ENCODE measurements at places on chromosomes 4 and X. TPM values are rescaled to one million over a fixed set of nuclear protein-coding genes. Genes with fewer than 3 reads are reported as not detected.

FGA gene
- total RNA-seq, result 7.9 TPM

NALF2 gene
- total RNA-seq, result 5.5 TPM

FHIP1A gene
- total RNA-seq, result 0.17 TPM

PNMA3 gene
- total RNA-seq, result 0.13 TPM

CHRDL1 gene
- total RNA-seq, result not detected

FGF16 gene
- not detected for total RNA-seq

ANK2 gene
- 0.58 TPM for total RNA-seq

AFF2 gene
- not detected for total RNA-seq

TMEM154 gene
- total RNA-seq, result 0.08 TPM
